Forelimb muscle (tissue), 1 donor: ENCODE measurements at places on chromosomes 4 and X. TPM values are rescaled to one million over a fixed set of nuclear protein-coding genes. Genes with fewer than 3 reads are reported as not detected.

DNA sequence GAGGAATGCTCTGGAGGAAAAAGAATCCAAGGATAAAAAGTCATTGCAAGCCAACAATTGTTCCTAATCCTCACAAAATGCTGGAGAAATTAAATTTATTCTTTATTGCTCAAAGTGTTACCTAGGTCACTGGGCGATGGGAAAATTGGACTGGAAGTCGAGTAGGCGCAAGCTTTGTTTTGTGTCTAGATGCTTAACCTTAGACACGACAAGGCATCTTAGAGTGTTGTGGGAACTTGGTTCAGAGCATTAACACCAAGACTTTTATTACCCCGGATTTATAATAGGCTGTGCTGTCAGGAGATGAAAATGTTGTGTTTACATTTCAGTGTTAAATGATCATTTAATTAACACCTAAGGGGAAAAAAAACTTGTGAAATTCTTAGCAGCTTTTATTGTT, 25.1 kb downstream of the SLIT2 start:
- no peak for DNase-seq

DNA sequence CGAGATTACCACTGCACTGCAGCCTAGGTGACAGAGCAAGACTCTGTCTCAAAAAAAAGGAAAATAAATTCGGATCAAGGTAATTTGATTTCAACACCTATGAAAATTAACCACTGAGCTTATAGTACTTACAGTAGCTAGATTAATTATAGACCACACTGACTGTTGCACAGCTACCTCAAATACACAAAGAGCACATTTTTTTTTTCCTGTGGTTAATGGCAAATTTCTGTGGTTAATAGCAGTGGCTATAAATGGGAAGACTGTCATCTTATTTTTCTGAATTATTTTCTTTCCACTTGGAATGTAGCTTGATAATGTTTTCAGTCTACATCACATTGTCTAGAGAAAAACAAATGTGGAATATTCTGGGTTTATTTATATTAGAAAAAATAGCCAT, 1661.6 kb upstream of the PCDH7 start:
- no peak for DNase-seq

- no peak for DNase-seq
Observed at GRCh38 chrX:147957291-147957690, 23.8 kb upstream of the FMR1NB start.

DNA sequence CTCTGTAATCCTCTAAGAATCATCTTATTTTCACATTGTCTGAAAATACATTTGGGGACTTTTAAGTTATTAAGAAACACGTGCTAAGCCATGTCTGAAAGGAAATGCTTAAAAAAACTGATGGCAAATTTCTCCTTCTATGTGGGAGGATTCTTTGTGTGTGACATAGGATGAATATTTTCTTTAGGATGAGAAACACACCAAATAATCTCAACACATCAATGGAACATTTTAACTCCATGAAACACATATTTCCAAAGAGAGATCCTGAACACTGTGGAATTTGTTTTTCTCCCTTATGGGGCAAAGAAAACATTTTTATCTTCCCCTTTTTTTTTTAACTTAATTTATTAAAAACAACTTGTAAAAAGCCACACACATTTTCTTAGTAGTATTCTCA, 153.8 kb upstream of the ANKRD50 start:
- DNase-seq, result no peak

The IBSP gene
- not detected for polyA plus RNA-seq

The C4orf51 gene
- not detected for polyA plus RNA-seq
